Omental fat pad (tissue), 4 donors: ENCODE measurements at places on chromosomes 6 and 20.

GRCh38 chr20:57767441-57767840 is 57.6 kb upstream of the PMEPA1 start:
- DNase-seq = no peak

DNA sequence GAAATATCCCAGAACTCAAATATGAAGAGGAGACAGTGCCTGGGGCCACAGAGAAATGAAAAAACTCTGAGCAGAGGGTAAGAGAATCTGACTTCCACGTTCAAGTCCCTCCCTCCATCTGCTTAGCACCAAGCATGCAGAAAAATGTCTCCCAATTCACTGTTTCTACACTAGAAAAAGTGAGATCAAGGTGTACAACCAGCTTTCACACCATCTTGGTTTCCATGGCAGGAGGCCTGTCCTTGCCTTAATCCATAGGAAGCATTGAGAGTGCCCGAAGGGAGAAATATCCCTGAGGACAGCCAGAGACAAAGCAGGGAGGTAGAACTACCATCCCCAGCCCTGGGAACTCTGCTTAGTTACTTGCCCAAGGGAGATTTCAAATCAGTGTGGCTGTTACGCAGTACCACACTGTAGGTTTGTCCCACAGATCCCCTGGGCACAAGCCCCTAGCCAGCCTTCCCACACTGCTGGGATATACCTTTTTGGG is 82.9 kb downstream of the SCML4 start:
- no peak for DNase-seq

DNA sequence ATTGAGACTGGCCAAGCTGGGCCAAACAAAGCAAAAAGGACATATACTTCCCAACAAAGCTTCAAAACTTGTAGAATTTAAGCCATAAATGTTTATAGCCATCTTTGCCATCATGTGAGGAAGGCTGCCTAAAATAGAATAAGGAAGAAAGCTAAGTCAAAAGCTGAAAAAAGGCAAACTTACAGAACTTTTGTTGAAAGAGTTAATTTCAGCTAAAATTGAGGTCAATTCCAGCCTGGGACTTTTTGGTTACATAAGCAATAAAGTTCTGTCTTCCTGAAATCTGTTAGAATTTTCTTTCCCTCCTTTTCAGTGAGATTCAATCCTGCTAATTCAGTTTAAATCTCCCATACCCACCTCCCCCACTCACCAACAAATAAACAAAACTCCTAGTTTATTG is 227.9 kb upstream of the MARCKS start:
- DNase-seq = no peak

DNA sequence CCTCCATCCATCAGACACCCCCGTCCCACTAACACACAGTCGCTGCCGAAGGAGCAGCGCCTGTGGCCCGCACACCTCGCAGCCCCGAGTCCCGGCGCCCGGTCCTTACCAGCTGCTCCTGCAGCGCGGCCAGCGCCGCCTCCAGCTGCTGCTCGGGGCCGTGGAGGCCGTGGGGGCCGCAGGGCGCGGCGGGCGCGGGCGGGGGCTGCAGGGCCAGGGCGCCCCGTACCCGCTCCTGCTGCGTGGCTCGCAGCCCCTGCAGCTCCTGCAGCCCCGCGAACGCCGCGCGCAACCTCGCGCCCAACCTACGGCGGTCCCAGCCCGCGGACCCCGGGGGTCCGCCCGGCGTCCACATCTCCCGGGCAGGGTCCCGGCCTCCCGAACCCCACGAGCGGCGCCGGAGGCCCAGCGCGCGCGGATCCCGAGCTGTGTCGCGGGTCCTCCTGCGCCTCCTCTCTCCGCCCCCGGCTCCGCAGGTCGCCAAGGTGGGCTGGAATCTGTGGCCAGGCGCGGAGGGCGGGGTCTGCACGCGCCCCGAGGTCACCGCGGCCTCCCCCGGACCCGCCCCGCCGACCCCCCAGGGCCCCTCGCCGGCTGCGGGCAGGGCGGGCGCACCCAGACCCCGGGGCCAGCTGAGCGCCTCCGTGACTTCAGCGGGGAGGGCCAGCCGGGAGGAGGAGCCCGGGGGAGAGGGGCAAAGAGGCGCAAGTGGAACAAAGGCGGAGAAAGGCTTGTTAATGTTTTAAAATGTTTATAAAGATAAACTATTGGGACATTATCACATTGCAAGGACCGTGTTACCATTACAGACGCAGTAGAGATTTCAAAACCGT is at the start of gene DACT2:
Gene DACT2 (minus strand): TSS at position 499 of the 833 bp plus-strand sequence. CDS start 144 bp downstream, at position 355.
- DNase-seq = no peak

- DNase-seq = no peak
Observed at GRCh38 chr6:45929421-45930361, 86.0 kb downstream of the CLIC5 start.

DNA sequence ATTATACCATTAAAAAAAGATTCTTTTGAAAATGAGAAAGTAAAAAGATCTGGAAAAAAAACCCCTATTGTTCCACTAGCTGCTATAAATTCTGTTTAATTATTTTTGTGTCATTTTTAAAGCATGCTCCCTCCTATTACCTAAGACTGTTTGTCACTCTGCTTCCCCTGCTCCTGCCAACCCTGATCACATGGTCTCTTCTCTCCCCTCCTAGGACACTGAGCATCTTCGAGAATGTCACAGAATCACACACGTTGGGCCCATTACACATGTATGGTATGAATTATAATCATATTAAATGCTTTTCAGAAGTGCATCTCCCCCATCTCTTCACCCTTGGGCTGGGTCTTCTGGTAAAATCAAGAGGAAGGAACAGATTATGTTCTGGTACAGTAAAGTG is 6.2 kb downstream of the SNAP91 start:
- DNase-seq = no peak

GRCh38 chr6:152004036-152004566 is 196.6 kb downstream of the ESR1 start:
- DNase-seq = no peak

GRCh38 chr20:21190869-21191268 is 65.0 kb downstream of the KIZ start:
- no peak for DNase-seq

DNA sequence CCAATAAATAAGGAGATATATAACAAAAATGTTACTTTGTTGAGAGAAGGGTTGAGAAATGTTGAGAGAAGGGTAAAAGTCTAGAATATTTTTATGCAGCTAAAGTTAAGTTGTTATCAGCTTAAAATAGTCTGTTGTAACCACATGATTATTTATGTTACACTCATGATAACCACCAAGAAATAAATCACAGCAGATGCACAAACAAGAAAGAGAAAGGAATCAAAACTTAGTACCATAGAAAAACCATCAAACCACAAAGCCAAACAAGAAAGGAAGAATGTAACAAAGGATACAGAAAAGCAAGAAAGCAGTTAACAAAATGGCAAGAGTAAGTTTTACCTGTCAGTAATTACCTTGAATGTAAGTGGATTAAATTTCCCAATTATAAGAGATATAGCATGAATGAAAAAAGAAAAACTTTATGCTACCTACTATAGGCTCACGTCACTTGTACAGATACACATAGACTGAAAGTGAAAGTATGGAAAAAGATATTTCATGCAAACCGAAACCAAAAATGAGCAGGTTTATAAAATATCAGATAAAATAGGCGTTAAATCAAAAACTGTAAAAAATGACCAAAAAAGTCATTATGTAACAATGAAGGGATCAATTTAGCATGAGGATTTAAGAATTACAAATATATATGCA is 93.6 kb downstream of the STXBP5 start:
- DNase-seq = no peak

DNA sequence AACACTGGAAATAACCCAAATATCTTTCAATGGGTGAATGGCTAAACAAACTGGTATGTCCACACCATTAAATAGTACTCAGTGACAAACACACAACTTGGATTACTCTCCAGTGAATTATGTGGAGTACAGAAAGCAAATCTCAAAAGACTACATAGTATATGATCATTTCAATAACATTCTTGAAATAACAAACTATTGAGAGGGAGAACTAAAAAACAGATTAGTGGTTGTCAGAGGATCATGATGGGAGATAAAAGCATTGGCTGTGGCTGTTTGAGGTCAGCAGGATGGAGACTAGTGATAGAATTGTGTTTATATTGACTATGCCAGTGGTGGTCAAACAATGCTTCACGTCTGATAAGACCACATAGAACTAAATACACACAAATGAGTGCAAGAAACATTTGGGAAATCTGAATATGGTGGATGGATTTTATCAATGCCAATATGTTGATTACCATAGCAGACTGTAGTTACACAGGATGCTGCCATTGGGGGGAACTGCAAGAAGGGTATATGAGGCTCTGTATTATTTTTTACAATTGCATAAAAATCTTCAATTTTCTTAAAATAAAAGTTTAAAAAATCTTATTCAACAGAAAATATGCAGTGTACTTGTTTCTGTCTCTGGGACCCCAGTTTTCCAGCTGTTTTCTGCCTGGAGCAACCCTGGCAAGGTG is 242.0 kb downstream of the TBXT start:
- DNase-seq = no peak

DNA sequence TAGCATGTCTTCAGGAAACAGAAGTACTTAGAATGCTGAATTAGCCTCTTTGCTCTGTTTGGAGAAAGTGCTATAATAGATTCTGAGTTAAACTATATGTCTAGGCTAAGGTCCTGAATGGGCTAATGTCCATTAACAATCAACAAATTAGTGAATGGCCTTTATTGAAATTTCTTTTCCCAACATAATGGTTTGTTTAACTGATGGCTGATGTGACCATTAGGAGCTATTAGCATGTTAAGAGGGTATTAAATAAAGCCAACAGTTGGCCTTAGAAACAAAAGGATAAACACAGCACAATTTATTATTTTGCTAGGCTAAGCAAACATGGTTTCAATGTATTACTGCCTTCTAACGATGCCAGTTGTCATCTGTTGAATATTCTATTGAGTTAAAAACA is 234.3 kb upstream of the HS3ST5 start:
- DNase-seq = no peak

DNA sequence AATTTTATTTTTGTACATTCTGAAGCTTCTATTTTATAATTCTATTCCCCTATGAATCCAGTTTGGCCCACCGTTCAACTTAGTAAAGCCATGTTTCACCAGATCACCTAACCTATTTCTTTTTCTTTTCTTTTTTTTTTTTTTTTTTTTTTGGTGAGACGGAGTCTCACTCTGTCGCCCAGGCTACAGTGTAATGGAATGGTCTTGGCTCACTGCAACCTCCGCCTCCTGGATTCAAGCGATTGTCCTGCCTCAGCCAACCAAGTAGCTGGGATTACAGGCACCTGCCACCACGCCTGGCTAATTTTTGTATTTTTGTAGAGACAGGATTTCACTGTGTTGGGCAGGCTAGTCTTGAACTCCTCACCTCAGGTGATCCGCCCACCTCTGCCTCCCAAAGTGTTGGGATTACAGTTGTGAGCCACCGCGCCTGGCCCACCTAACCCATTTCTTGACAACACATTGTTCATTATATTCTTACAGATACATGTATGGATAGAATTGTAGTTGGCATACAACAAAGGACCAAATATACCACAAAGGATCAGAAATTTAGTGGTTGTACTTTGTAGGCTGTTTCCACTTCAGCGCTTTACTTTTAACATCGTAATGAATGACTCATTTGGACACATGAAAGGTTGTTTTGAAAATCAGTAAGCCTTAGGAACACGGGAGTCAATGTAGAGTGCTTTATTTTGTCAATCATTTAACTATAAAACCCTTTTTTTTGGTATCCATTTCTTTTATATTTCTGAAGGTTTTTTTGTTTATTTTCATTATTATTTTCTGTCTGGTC is 63.2 kb downstream of the GJA1 start:
- DNase-seq = no peak

DNA sequence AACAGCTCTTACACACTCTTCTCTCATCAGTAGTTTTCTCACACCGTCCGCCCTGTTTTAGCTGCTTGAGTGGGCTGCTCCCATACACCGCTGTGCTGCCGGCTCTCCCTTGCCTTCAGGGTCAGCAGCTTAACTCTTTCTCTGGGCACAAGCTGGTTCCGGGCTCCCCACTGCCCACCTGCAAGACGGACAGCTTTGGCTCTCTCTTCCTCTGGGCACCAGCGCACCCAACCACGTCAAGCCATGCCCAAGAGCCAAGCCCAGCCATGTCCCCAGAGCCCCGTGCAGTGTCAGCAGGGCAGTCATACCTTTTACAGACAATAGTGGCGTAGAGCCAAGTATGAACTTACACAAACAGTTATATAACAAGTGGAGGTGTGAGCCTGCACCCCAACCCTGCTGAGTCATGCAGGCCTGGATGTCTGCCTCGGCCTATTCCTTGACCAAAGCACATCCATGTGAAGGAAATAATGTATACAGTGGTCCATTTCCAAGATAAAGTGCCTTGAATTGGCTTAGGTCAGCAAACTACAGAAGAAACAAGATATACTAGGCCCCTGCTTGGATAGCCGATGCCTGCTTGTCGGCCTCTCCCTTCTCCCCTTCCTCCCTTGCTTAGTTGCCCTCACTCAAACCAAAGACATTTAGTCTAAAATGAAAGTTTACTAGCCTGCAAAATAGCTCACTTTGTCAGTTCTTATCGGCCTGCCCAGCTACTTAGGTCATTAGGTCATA is 89.3 kb downstream of the JPH2 start:
- no peak for DNase-seq

GRCh38 chr20:10916312-10916711 is 242.5 kb upstream of the JAG1 start:
- DNase-seq = no peak

DNA sequence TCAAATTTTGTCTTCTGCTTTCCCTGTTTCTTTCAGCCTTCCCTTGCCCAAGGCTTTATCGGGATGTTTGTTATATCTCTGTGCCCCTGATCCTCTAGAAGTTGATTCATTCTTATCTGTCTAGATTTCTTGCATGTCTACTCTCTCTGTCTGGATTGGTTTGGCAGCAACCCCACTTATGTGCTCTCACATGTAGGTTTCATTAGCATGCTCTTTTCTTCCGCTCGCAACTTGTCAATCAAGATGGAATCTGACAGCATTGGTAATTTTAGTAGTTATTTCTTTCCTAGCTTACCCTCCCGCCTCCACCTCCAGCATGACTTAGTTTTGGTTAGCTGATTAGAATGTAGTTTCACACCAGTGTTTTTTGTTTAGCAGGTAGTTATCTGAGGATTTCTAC is 39.3 kb downstream of the LRRC1 start:
- DNase-seq = no peak

DNA sequence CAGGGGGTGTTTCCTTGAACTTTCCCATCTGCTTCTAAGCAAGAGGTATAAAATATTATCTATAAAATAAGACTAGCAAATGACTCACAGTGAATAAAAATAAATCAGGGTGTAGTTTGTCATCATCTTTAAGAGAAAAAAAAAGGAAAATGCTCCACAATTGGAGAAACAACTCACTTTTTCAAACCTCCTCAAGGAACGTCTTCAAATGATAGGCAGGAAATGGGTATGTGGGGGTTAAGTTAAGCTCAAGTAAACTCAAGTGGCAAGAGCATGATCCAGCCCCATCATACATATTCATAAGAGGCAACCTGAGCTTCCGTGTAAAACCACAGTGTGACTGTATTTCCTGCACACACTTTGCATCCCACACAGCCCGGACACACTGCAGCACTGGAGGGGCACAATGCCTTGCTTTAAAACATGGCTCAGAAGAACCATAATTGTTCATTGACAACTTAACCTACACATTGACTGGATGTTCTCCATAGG is 58.5 kb upstream of the CEP85L start:
- DNase-seq = no peak

- DNase-seq = no peak
Observed at GRCh38 chr6:19691465-19692167, 145.6 kb upstream of the ID4 start.

- DNase-seq = no peak
Observed at GRCh38 chr20:47097691-47098622, 203.3 kb downstream of the EYA2 start.

- DNase-seq = no peak
Observed at GRCh38 chr6:3987053-3987452, 91.9 kb downstream of the FAM217A start.

- DNase-seq = no peak
Observed at GRCh38 chr20:22098511-22098910, 393.0 kb downstream of the PAX1 start.
